ENCODE measurements at places on chromosomes 12 and 14.
A peak's percentile ranks its signal among the peaks of the same experiment; 100 is the strongest.

- DNase-seq, result no peak
Measured at GRCh38 chr14:103697603-103698379, 17.5 kb downstream of the XRCC3 start.

- no peak for DNase-seq
Measured at GRCh38 chr12:31325524-31325875, 450 bp downstream of the SINHCAF start.

- no peak for DNase-seq
Measured at GRCh38 chr14:75989134-75989533, 3.6 kb downstream of the IFT43 start.

DNA sequence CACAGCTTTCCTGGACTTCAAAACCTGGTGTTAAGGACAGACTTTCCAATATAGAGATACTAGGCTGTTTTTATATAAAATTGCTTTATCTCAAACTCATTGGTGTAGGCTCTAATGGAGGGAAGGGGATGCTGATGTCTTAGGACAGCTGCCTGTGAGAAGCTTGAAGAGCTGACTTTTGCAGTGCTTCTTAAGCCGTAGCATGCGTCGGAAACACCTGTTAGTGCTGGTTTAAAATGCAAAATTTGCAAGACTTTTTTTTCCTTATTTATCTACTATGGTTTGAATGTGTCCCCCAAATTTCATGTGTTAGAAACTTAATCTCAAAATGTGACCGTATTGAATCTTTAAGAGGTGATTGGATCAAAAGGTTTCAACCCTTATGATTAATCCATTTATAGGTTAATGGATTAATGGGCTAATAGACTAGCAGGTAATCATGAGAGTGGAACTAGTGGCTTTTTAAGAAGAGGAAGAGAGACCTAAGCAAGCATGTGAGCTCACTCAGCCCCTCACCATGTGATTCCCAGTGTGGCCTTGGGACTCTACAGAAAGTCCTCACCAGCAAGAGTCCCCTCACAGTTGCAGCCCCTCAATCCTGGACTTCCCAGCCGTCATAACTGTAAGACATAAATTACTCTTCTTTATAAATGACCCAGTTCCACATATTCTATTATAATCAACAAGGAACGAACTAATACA lies 60.9 kb upstream of the FUT8 start:
- DNase-seq, result no peak

GRCh38 chr14:35341454-35341750 lies 49.2 kb downstream of the PSMA6 start:
- DNase-seq, result peak; percentile 45

DNA sequence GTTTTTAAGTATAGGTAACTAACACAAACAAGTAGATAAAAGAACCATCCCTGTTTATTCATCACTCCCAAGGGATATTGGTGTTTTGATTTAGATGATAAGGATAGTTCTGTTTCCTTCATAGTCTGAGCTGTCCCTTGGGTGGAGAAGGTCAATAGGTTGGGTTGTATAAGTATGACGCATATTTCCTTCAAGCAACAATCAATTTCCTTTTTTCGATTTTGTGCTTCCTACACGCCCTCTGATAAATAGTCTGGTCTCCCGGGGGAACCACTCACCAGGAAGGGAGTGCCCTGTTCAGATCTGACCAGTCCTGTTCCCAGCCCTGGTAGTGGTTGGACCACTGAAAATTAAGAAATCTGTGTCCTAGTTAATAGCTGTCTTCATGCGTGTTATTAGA lies 378.8 kb upstream of the FAR2 start:
- DNase-seq, result no peak

DNA sequence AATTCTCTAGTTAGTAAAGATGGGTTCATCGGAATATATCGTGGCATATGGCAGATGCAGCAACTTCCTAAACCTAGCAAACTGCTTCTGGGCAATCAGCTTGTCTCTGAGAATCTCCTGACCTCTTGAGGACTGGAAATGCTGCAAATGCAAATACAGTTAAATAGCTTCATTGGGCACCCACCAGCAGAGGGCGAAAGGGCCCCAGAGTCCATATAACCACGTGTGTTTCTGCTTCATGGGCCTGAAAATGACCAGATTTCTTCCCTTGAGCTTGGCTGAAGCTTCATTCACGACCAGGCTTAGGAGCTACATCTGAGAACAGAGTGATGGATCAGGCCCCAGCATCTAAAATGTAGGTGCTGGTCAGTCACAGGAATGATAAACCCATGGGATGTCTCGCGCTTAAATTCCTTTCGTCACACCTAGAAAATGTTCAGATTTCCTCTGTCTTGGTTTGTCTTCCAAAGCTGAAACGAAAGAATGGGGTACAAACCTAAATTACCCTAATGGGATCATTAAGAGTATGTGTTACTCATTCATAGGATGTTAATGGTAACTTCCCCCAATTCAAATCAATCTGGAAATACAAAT lies 1482.5 kb upstream of the TMEM132C start:
- peak; percentile 5 for DNase-seq

- no peak for DNase-seq
Measured at GRCh38 chr12:43982544-43982943, 146.7 kb downstream of the TMEM117 start.

GRCh38 chr12:88577537-88577936 lies 2.7 kb downstream of the KITLG start:
- DNase-seq, result no peak

DNA sequence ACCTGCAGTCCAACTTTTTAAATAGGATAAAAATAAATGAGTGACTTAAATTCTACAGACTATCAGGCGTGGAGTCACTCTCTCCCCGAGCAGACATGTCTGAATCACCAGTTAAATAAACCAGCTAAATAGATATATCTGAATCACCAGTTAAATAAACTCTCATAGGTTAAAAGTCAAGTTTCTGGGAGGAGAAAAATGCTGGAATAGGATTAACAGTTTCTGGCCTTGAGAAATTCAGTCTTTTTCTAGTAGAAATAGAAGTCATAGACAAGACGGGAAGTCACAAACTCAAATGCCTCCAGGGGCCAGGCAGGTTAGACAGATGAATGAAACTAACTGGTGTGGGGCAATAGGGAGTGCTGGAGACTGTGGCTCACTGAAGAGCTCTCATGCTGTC lies 258.6 kb upstream of the TMEM132C start:
- DNase-seq, result no peak

DNA sequence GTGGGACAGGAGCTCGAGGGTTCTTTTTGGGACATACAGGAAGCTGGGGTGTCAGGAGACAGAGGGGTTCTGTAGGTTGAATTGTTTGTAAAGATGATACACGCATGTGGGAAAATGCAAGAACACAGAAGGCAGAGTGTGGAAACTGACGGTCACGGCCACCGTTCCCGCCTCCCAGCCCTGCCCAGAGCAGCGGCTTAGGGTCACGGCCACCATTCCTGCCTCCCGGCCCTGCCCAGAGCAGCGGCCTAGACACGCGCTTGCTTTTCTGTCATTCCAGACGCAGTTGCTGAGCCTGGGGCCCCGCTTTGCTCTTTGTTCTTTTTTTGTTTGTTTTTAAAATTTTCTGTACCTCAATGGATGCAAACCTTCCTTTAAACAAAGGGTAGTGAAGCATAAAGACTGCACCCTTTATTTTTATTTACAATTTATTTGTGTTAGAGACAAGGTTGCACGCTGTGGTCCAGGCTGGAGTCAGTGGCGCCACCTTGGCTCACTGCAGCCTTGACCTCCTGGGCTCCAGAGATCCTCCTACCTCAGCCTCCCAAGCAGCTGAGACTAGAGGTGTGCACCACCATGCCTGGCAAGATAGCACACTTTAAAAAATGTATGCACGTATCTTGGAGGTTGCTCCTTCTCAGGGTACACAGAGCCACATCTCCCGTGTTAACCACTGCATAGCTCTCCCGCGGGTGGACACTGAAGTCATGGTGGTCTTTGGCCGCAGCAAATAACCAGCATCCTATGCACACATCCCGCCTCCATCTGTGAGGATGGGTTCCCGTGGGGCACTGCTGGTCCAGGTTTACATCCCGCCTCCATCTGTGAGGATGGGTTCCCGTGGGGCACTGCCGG lies 142.3 kb downstream of the ADGRD1 start:
- DNase-seq, result no peak

DNA sequence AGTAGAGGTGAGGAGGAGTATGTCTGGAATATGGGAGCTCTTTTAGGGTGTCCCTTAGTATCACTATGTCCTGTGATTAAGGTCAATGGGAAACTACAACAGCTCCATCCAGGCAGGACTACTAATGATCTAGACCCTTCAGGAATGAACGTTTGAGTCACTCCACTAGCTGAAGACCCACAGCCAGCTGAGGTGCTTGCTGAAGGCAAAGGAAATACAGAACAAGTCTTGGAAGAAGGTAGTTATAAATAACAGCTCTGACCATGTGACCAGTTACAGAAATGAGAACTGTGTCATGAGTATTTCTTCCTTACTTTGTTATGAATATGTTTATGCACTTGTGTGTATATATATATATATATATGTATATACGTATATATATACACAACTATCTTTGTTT lies 40.5 kb upstream of the USP44 start:
- DNase-seq, result no peak

All from CMK (cell line).